ENCODE measurements at places on chromosomes 2 and 18.
A peak's percentile ranks its signal among the peaks of the same experiment; 100 is the strongest.

DNA sequence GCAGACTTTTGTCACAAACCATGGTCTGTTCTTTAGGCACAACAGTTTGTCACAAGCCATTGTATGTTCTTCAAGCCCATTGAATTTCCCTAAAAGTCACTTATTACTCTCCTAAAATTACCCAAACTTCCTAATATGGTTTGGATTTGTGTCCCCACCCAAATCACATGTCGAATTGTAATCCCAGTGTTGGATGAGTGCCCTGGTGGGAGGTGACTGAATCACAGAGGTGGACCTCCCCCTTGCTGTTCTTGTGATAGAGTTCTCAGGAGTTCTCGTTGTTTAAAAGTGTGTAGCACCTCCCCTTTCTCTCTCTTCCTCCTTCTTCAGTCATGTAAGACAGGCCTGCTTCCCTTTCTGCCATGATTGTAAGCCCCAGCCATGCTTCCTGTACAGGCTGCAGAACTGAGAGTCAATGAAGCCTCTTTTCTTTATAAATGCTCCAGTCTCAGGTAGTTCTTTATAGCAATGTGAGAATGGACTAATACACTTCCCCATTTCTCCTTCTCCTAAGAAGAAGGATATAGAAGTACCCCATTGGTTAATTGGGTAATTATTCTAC, 11.2 kb upstream of the GYPC start:
- DNase-seq: no peak

- DNase-seq: no peak
Observed at GRCh38 chr2:212158081-212158480, 380.5 kb downstream of the ERBB4 start.

- DNase-seq: no peak
Observed at GRCh38 chr2:28398101-28398834, 5.6 kb downstream of the FOSL2 start.

DNA sequence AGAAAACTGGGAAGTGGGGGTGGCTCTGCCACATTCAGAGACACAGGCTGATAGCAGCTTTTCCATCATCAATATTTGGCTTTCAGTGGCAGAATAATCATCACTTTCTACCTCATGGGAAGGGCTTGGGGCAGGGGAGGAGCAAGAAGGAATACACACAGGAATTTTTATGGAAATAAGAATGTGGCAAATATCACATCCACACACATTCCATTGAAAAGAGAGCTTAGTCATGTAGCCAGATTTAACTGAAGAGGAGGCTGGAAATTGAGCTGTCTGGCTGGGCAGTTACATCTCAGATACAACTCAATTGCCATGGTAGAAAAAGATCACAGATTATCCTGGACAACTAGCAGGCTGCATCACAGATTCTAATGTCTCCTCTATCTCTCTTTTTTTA, 1474.0 kb upstream of the ACVR2A start:
- DNase-seq: no peak

- DNase-seq: no peak
Observed at GRCh38 chr2:237218756-237219155, 133.1 kb downstream of the COPS8 start.

GRCh38 chr2:127680706-127681287, 5.5 kb upstream of the LIMS2 start:
- no peak for DNase-seq

- peak; percentile 16 for DNase-seq
Observed at GRCh38 chr18:51150113-51150700, 47.3 kb downstream of the MEX3C start.

DNA sequence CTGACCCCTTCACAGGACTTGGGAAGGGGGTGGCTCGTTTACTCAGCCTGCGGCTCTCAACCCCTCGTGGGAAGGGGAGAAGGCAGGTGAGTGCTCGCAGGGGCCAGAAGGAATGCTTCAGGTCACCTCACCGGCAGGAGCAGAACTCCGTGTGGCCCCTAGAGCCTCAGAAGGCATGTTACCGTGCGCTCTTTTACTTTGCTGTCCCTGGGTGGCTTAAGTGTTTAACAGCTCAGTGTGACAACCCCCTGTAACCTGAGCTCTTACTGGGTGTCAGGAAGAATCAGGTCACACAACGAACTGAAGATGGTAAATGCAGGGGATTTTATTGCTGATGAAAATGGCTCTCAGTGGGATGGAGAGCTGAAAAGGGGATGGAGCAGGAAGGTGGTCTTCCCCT, 1235.4 kb downstream of the LRP1B start:
- DNase-seq: no peak

DNA sequence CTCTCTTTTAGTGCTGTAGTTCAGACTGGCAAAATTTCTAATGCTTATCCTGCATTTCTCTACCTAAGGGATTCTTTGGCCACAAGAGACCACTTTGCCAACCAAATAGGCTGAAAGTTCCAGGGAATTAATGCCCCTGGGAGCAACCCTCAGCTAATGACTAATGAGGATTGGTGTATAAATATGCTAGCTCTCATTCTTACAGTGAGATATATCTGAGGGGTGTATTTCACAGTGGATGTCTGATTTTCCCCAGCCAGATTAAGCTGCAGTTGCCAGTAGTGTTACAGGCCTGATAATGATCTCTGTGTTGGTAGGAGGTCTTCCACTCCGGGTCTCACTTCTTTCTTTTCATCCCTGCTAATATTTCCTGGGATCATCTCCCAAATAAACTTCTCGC, 90.4 kb downstream of the GULP1 start:
- DNase-seq: no peak

GRCh38 chr2:22753476-22753875, 631.5 kb upstream of the KLHL29 start:
- no peak for DNase-seq

DNA sequence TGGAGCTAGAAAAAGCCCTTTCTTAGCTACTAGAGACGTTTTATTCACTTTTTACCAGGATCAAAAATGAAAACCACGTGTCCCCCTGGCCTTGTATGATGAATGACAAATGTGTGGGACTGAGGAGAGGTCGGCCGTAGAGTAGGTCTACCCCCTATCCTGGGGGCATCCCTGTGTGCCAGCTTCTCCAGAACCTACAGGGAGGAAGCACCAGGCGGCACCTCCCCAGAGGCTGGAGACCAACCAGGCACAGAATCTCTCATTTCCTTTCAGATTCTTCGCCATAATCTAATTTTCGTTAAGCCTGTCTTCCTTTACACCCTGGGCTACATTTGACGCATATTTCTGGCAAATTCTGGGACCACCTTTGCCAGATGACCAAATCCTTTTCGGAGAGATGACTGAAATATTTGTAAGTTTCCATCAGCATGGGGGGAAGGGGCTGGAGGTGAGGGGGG, 15.9 kb downstream of the TWIST2 start:
- DNase-seq: no peak

DNA sequence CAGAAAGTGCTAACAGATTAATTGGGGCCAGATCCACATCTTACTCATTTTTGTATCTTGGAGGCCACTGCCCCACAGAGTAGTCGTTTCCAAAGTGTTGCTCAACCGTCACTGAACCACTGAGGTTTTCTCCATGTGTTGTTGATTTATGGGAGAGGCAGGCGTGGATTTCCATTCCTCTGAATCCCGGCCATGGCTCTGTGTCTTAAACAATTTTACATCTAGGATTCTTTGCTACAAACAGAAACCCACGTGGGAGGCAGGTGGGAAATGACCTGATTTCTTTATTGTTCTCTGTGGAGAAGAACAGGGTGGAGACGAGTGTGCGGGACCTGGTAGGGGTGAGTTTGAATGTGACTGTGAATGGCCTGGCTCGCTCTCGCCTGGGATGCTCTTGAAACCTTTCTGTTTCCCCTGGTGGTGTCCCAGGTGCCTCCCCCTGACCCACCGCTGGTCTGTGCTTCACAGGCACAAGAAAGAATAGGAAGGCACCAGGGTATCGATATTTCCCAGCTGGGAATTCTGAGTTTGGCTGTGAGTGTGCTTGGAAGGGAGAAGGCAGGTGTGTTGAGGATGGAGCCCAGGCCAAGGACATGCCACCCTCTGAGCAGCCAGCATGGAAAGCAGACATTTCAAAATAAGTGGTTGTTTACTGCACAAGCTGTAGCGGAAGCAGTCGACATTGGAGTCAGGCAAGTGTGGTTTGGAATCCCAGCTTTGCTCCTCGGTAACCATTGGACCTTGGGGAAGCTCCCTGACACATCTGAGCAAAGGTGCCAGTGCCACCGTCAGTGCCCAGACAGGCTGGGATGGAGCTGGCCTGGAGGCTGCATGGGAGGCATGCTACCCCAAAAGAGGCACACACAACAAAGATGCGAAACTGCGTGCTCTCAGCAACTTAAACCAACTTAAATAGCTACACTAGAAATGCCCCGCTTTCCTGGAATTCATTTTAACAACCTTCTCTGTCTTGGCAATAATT, 50.0 kb downstream of the LPIN1 start:
- no peak for DNase-seq

GRCh38 chr2:75710220-75710576, 517 bp downstream of the GCFC2 start:
- DNase-seq: no peak

DNA sequence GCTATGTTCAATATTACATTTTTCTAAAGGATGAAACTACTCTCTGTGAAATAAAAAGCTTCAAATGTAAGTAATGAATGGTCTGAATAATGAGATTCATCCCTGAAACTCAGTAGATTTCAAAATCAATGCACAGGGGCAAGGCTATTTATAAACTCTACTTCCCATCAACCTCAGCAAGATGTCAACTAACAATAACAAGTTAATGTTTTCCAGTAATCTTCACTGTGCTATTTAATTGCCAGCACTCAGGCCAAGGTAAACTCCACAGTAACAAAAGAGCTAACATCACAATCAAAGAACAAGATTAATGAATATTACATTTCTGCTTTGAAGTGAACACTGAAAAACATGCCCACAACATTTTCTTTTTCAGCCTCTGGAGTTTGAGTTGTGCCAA, 144.3 kb upstream of the ZFP36L2 start:
- DNase-seq: no peak

- DNase-seq: no peak
Observed at GRCh38 chr2:10034333-10035052, 8.9 kb upstream of the KLF11 start.

DNA sequence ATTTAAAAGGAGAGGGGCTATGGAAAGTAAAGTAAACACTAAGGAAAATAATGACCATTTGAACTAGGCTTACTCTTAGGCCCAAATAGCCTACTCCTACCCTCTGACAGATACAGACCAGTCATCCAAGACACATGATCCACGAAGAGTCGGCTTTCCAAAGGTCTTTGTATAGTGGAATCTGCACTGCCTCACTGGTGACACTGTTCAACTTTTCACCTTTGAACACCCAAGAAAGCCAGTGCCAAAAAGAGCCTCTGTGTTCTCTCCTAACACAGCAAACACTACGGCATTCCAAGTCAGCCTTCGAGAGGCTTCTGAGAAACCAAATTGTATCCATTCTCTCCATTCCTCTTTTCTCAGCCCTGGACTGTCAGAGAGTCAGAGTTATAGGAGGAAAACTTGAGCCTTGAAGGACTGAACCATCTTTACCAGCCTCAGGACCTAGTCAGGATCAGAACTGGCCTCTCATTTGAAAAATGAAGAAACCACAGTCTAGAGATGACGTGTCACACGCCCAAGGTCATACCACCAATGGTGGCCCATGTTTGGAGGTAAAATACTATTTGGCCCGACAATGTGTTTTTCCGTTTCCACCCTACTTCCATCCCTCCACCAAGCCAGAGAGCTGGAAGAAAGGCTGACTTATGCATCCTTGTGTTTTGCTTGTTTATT, 267.4 kb upstream of the ACVR2A start:
- DNase-seq: no peak

GRCh38 chr18:48027401-48027963, 97.0 kb upstream of the SMAD2 start:
- no peak for DNase-seq

DNA sequence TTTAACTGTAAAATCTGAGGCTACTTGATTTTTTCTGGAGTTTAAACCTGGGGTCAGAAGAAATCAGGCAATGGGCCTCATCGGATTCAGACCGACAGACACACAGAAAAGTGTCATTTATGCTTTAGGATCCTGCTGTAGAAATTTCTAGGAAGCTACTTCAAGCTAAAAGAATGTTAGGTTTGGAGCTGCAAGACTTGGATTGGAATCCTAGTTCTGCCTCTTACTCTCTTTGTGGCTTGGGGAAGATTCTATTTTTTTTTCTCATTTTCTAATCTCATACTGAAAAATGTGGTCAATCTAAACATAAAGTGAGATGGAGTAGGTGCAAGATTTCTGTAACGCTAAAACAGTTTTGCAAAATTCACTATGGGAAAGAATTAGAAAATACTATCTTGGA, 48.8 kb upstream of the KCNE4 start:
- no peak for DNase-seq

DNA sequence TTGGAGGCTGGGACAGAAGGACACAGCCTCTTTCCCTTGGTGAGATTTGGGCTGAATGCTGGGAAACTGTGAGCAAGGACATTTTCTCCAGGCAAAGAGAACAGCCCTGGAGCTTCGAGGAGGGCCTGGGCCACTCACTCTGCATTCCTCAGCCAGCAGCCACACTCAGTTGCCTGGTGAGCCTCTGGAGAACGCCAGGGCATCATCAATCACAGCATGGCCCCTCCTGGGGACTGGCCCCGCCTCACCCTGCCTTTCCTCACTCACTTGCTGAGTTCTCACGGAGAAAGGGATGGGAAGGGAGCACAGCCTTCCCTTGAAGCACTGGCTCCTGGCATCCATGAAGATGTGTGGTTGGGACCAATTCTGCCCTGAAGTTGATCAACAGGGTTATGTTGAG, 55.0 kb downstream of the APOB start:
- no peak for DNase-seq

GRCh38 chr2:197088694-197089093, 162.2 kb upstream of the PGAP1 start:
- DNase-seq: no peak

DNA sequence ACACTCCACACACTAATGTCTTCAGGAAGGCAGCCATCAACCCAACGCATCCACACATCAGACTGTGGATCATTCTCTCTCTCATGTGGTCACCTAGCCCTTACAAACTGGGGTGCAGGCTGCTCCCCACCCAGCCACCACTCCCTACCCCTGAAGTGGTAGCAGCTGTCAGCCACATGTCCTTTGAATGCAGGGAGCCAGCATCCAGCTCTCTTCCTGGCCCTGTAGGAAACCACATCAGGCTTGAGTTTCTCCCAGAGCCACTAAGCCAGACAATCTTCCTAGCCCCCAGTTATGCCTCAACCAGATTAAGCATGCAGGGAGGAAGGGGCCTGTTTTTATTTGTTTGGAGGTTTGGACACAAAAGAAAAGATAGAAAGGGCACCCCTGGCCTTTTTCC, 52.8 kb upstream of the SPP2 start:
- DNase-seq: no peak

- DNase-seq: no peak
Observed at GRCh38 chr2:224190936-224191270, 151.8 kb upstream of the SERPINE2 start.
